ENCODE measurements at places on chromosomes 4 and X.

- DNase-seq, result no peak
Observed at GRCh38 chr4:128721896-128722295, 87.6 kb upstream of the JADE1 start.

DNA sequence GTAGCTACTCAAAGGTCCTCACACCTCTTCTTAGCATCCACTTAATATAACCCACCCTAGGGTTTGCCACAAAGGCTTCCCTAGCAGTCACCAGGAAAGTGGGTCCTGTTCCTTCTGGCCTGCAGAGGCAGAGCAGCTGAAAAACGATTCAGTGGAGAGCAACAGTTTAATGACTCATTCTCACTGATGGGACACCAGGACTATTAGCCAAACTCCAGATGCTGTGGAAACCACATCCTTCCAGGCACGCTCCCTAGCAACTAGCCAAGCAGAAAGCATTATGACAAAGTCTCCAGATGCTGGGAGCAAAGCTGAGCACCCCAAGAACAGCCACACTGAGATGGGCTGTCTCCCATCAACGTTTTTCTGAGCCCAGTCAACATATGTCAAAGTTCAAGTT is 30.3 kb upstream of the UTP14A start:
- DNase-seq, result no peak

GRCh38 chrX:152926279-152926678 is 28.4 kb downstream of the ZNF185 start:
- DNase-seq, result no peak

- DNase-seq, result no peak
Observed at GRCh38 chr4:158538176-158538575, 16.5 kb downstream of the RXFP1 start.

DNA sequence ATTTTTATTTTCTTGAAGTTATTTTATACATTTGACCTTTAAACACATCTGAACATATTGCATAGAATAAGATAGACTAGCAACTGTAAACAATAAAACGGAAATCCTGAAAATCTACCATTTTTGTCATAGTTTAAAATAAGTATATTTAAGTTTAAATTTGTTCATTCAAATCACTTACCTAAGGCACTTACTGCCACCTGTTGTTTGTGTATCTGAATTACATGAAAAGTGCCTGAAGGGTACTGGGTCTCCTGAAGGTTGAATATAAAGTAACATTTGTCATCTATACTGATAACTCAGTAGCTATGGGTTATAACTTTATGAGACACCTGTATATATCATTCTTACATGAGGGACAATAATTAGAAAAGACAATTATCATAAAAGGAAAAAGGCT is 38.6 kb downstream of the TRPC5 start:
- no peak for DNase-seq

GRCh38 chrX:25726539-25726938 is 411.6 kb upstream of the MAGEB18 start:
- no peak for DNase-seq

DNA sequence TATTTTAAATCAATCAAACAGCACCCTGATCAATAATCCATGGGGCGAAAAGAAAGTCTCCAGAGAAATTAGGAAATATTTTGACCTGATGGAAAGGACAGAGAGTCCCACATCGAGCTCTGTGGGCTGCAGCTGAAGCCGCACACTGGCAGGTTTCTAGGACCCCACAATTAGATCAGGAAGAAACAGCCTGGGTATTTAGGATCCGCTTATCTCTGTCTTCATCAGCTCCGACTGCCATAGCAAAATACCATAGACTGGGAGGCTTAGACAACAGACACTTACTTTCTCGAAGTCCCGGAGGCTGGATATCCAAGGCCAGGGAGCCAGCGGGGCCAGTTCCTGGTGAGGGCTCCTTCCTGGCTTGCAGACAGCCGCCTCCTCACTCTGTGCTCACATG is 36.4 kb downstream of the CCNQ start:
- DNase-seq, result no peak

- no peak for DNase-seq
Observed at GRCh38 chr4:148270630-148271029, 171.6 kb downstream of the NR3C2 start.

GRCh38 chr4:52606726-52607125 is 52.4 kb downstream of the USP46 start:
- no peak for DNase-seq

DNA sequence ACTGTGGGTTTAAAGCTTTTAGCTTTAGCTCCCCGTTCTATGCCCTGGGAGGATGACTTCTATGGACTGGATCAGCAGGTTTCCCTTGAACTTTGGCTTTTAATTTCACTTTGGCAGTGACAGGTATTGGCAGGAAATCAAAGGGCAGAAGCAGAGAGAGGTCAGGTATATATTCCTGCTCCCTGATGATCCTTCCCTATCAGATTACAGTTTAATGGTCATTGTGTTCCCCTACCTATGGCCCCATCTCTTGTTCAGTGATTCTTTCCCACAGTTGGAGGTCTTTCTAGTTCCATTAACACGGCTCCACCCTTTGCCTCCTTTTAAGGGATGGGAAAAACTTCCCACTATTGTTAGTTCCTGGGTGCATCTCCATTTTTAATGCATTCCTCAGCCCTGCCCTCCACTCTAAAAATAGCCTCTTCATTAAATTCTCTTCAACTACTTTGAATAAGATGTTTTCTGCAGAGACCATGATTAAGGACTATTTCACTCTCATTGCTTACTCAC is 107.8 kb upstream of the TMEM47 start:
- DNase-seq, result no peak

DNA sequence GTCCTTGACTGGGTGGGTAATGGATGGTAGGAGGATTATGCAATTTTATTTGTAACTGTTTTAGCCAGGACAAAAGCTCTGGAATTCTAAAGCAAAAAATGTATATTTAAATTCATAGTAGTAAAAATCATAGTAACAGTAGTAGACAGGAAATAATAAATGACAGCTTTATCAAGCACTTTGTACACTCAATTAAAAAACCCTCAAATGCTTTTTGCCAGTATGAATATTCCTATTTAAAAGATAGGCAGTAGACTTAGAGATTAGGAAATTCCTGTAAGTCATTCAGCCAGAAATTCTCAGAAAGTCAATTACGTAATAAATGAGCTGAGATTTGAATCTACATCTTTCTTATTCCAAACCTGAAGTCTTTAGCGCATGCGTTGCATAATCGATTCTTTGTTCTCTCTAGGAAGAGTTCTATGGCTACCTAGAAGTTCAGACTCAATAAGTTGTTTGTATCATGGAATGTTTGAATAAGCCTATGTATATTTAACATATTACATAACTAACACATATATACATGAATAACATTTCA is 2.5 kb downstream of the AADAT start:
- DNase-seq, result no peak

GRCh38 chr4:5712517-5712916 is 1.5 kb downstream of the EVC start:
- DNase-seq, result no peak

DNA sequence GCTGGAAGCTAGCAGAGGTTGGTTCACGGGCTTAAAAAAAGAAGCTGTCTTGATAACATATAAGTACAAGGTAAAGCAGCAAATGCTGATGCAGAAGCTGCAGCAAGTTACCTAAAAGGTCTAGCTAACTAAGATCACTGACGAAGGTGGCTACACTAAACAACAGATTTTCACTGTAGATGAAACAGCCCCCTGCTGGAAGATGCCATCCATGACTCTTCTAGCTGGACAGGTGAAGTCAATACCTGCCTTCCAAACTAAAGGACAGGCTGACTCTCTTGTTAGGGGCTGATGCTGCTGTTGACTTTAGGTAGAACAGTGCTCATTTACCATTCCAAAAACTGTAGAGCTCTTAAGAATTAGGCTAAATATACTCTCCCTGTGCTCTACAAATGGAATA is 99.5 kb downstream of the FBXW7 start:
- no peak for DNase-seq

DNA sequence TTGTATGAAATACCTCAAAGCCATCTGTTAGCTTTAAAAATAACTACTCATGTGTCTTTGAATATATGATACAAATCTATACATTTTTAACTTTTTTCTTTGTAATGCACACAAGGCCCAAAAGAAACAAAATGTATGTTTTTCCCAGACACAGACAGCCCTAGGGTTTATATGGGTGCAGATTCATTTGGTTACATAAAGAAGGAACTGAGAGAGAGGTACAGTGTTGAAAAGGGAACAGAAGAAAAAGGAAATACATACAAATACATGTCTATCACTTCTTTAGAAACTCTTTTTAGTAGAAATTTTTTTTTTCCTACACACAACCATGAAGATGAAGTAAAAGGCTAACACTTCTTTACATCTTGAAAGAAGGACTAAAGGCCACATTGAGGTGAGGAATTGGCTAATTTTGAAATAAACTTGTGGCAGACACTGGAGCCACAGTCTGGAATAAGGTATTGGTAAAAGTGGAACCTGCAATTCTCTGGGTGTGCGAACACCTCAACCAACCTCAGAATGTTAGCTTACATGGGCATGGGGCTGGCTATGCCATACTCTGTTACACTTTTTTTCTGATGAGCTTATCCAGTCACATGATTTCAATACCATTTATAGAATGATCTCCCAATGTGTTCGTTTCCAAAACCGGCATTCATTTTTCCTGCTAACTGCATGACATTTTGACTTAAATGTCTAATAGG is 67.9 kb downstream of the FAM47C start:
- no peak for DNase-seq

DNA sequence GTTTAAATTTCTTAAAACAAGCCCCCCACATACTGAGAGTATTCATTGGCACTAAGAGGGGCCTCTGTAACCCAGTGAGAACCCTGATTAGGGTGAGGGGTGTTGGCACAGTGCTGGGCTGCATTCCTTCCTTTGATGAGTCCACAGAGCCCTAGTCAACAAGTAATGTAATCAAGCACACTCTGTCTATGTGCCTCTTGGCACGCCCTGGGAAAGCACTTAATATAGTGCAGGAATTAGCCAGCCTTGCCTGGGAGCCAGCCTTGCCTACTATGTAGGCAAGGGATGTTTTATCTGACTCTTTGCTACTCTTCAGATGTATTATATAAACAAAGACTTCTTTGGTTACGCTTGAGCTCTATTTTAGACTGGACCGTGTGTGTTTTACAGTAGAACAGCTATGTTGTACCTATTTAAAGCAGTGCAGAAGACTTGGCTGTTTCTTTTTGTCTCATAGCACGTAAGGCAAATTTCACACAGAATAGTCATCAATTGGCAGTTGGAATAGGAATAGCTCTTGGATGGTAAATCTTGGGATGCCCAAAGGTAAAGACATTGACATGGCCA is 64.3 kb downstream of the FRAS1 start:
- DNase-seq, result no peak

DNA sequence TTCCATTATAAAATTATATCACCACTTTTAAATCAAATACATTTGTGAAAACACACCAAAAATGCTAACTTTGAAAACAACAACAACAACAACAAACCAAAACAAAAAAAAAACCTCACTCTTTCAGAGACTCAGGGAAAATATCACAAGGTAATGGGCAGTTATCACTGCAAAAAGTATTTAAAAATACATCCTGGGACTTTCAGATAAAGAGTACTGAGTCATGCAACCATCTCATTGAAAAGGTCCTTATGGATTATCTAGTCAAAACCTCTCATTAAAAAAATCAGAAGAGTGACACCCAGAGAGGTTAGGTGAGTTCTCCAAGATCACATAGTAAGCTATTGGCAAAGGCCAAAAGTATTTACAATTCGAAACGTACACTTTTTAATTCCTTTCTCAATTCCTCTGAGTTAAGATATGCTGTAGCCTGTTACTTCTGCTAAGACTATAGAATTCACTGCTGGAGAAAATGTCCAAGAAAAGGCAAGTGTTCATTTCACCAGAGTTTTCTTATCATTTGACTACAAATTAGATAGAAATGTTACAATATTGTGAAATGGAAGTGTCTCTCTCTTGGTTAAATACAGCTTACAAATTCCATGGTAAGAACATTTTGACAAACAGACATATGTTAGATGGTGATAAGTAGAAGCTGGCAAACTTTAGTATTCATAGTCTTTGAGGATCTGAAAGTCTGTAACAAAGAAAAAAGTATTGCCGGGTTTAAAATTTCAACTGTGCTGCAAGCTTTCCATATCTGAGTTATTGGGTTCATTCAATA is 9.3 kb downstream of the STX18 start:
- no peak for DNase-seq

GRCh38 chr4:5424211-5424610 is 284.1 kb downstream of the EVC2 start:
- no peak for DNase-seq

DNA sequence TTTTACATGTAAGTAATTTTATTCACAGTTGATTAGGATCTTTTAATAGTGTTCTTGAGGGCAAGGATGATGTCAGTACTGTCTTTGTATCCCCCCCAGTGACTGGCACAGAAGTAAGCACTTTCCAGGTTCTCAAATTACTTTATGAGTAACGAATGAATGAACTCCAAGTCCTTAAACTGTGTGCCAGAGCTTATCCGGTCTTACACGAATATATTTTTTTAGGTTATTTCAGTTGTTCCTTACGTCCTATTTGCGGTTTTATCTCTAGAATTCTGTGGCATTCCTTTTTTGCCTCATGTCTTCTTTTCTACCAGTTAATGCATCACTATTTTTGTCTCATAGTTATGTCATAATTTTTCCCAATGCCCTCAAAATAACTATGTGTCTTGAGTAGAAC is 106.9 kb upstream of the MID1IP1 start:
- no peak for DNase-seq

All from GF-D8 (cell line).